ENCODE measurements at places on chromosomes 2 and 18.

DNA sequence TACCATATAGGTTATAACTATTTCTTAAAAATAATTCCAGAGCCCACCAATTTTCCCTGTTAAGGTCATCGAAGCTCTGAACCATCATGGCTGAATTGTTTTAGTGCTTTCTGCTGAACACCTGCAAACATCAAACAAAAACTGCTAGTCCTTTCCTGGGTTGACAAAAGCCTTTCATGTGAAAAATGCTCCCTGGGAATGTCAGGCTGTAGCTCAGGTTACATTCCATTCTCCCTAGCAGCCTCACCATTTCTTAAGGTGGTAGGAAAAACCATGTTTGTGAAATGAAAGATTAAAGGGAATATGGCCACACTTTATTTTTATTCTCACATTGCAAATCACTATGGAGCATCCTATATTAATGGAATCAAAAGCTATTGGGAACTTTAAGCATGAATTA, 5.7 kb downstream of the TCF4 start:
- no peak for DNase-seq

DNA sequence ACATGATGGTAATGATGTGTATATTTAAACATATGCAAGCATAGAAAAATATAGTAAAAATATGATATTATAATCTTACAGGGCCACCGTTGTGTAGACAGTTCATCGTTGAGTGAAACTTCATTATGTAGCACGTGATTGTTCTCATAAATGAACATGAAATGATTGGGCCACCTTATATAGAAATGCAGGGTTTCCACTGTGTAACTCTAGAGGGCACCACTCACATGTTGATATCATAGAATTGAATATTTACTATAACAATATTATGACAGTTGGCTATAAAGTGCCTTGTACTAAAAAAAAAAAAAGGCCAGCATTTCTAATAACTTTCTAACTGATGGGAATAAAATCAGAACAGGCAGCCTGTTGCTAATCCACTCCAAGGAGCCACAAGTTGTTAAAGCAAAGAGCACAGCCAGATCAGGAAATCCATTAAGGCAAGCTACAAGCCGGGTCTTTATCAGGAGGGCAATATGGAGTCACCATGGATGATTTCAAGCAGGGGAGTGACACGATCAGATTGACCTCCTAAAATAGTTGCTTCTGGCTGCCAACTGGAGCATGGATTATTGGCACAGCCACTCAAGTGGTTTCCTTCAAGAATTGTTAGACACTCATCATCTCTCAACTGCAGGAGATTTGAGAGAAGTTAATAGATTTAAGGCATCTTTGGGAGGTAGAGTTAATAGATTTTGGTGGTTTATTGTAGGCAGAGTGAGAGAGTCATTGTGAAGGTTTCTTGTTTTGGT, 16.7 kb downstream of the IL1F10 start:
- DNase-seq, result no peak

DNA sequence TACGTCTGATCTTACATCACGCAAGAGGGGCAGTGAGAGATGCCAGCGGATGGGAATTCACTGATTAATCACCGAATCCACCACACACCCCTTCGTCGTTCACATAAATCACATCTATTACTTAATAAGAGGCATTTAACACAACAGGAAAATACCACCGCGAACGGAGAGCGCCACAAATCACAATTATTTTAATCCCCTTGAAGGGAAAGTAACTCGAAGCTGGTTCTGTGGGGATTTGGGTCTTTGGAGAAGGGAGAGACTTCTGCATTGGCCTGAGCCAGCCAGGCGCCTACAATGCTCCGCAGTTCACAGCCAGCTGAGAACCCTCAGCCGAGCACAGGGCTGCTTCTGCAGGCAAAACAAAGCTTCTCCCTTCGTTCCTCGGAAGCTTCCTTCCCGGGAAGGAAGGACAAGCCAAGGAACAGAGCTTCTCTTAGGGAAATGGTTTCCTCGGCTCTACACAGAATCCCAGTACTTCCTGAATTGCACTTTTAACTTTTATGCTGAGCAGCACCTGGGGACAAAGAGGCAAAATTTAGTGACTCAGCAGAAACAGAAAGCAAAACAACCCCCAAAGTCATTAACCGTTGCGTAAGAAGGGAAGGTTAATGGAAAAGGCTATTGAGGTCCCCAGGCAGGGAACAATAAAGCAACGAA, at the start of gene LRP1B:
TSS of gene LRP1B (minus strand) at position 7 of the 660 bp plus-strand sequence. CDS start 287 bp downstream, outside the sequence.
- peak; percentile 30 for DNase-seq

GRCh38 chr2:216695401-216695821, at the start of gene IGFBP5:
TSS of gene IGFBP5 (minus strand) at chr2:216695549. CDS start at chr2:216694775, 774 bp downstream.
- peak; percentile 76 for DNase-seq

DNA sequence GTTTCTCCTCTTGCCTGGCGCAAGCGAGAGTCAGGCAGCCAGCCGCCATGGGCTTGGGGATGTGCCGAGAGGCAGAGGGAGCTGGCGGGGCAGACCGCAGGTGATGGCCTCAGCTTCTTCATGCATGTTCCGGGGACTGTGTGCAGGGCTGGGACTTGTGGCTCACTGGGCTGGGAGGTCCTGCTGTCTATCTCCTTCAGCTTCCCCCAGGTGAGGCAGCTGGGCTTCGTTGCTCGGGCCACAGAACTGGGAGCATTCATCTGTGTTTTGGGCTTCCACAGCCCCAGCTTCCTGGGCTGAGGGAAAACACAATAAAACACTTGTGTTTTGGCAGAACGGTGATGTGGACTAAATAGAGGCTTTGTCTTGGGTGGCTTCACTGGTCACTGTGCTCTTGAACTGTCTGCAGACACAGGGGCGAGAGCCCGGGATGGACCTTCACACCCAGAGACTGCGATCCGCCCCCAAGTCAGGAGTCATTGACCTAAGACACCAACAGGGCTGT, 93.5 kb downstream of the DYSF start:
- DNase-seq, result no peak

DNA sequence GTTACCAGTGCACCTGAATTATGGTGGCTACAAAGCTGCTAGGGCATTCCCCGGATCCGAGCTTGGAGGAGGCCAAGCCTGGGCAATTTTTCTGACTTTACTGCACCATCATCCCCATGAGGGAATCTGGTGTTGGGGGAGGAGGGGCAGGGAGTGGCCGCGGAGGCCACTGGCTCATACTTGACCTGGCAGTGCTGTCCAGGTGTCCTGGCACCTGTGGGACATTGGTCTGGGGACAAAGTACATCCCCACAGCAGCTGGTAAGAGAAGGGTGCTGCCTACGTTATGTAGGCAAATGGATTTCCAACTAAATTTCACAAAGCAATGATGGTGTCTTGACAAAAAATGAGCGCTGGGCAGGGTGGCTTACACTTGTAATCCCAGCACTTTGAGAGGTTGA, 48.3 kb downstream of the KLHL29 start:
- no peak for DNase-seq

All from NT2/D1 (cell line).